ENCODE measurements at places on chromosomes 16 and 17. TPM values are rescaled to one million over a fixed set of nuclear protein-coding genes. Genes with fewer than 3 reads are reported as not detected.

- DNase-seq: no peak
Observed at GRCh38 chr17:34714475-34715410, 135.4 kb downstream of the TMEM132E start.

DNA sequence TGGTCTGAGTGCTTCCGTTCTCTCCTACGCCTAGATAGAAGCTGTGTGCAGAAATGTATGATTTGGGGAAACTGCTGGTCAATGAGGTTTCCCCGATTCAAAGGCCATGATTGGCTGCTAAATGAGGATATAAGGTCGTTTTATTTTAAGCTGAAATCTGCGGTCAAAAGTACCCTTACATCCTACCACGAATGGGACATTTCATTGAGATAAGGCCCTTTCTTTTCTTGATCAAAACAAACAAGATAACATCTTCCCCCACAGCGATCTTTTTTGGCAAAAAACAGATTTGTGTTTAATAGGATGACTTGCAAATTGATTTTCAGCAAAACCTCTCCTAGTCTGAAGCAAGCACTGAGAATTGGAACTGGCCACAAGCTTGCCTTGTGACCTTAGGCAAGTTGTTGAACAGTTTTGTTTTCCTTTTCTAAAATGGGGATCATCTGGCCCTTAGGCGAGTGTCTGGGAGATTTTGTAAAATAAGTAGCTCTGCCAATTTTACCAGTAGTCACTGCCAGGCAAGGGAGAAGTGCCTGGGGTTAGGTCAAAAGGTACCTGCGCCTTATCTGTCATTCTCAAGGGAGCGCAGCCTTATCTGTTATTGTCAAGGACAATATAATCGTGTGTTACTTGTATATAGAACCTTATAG, 635 bp downstream of the SCPEP1 start:
- DNase-seq: no peak

GRCh38 chr16:1020091-1020399, 38.5 kb downstream of the SOX8 start:
- no peak for DNase-seq

DNA sequence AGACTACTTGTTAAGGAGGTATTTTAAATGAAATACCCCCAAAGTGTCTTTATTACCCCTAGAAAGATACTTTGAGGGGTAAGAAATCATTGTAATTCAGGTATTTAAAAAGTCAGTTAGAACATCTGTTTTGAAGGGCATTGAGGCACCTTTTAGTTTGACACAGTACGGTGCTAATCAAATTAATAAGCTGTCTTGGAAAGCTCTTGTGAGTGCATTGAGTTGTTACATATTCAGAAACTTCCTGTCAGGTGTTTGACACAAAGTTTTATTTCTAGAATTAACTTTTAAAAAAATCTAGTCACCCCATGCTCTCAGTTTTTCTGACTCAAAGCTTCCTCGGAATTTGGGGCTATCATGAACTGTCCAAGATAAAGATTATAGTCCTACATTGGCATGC, 4.6 kb downstream of the RBBP6 start:
- DNase-seq: no peak

DNA sequence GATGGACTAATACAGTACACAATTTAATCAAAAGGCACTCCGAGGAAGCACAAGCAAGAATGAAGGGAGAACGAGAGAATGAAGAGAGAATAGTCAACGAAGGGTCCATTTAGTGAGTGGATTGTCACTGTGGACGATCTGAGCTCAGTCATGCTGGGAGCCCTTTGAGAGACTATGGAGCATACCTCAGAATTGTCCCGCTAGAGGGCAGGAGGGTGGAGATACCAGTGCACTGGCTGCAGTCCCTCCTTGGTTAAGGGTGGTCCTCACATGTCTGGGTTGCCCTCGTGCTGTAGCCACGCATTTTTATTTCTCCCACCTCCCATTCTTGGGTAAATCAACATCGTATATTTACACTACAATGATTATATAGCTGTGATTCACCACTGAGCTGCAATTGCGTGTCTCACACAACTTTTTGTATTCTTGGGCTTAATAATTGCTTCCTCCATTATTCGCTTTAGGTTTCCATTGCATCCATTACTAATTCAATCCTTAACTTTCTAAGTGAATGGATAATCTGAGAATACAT, 33.2 kb upstream of the FAM20A start:
- DNase-seq: no peak

DNA sequence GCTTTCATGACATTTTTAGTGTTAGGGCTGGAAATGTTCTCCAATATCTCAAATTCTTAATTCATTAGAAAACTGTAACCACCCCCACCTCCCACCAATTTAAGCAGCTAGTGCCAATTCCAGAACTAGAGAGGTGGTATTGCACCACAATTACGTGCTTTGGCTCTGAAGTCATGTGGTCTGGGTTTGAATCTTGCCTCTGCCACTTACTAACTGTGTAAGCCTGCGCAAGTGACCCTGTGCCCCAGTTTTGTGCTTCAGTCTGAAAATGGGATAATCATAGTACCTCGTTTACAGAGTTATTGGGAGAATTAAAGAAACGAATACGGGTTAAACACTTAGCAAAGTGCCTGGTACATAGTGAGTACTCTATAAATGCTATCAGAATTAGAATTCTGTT, 14.2 kb upstream of the MPHOSPH6 start:
- no peak for DNase-seq

DNA sequence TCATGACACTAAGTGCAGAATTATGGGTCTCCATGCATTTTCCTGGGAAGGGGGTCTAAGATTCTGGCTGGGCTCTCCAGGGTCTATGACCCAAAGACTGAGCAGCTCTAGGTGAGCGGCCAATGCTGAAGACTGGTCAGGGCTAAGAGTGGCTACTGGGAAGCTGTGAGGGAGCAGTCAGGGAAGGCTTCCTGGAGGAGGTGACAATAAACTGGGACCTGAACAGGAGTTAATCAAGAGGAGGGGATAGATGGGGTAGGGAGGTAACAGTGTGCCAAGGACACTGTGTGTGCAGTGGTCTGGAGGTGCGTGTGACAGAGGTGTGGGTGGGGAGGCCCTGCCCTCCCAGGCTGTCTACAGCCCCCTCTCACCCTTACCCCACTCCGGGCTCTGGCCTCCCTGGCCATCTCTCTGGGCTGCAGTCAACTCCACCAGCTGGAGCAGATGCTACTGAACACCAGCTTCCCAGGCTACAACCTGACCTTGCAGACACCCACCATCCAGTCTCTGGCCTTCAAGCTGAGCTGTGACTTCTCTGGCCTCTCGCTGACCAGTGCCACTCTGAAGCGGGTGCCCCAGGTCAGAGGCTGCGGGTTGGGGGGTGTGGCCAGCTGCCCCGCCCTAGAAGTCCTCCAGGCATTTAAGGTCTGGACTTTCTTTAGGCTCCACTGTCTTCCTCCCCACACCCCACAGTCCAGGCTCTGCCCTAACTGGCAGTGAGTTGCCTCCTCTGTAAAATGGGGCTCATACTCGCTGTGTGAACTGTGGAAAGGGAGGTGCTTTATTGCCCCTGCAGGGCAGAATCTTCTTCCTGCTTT, 20.4 kb downstream of the ADGRG5 start:
- no peak for DNase-seq

DNA sequence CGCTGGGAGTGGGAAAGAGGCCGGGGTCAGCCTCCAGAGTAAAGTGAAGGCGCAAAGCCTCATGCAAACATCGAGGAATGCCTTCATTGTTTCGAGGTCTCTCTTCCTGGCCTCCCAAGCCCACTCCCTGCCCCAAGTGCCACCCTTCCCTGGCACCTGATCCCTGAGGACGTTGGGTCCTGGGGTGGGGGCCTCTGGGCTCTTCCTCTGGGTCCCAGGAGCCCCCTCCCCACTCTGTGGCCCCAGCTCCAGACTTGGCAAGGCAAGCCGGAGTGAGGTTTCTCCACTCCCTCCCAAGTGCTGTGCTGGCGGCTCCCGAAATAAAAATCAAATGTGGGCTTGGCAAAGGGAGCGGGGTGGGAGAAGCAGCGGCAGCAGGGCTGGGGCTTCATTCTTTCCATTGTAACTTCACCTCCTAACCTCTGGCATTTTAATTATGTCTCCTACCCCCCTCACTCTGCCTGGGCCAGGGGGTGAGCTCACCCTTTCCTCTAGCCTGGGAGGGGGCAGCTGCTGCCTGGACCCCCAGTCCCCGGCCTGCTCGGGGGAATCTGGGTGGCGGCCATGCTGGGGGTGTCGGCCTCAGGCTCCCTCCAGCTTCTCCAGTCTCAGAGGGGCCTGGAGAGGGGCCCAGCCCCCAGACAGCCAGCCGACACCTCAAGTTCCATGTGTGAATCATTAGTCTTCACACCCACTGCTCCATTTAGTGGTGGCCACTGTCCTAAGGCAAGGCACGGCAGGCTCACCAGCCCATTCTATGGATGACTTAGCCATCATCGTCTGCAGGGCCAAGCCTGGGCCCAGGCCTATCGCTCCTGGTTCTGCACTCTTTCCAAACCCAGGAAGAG, 14.6 kb upstream of the TMEM92 start:
- DNase-seq: no peak

DNA sequence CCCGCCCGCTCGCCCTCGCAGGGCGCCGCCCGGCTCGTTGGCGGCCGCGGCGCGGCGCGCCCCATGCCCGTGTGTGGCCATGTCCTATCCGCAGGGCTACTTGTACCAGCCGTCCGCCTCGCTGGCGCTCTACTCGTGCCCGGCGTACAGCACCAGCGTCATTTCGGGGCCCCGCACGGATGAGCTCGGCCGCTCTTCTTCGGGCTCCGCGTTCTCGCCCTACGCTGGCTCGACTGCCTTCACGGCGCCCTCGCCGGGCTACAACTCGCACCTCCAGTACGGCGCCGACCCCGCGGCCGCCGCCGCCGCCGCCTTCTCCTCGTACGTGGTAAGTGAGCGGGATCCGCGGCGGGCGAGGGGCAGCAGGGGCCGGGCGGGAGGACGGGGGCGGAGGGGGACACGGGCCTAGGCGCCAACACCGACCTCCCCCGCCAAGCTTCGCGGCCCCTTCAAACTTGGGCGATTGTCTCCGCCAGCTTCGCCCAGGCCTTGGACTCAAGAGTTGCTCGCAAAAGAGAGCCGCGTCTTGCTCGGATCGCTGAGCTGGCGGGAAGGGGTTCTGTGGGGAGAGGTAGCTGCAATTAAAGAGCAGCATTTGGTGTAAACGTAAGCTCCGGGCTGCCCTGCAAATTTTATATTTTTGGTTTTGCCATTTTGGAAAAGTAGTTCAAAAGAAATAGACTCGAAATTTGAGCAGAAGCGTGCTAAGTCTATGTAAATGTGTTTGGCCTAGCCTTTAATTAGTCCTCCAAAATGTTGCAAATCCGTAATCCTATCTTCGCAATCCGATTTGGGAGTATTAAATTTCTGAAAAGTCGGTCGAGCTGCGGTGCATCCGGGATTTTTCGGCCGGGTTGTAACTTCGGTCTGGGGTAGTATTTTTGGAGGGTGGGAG, 702 bp downstream of the IRX5 start:
- no peak for DNase-seq

DNA sequence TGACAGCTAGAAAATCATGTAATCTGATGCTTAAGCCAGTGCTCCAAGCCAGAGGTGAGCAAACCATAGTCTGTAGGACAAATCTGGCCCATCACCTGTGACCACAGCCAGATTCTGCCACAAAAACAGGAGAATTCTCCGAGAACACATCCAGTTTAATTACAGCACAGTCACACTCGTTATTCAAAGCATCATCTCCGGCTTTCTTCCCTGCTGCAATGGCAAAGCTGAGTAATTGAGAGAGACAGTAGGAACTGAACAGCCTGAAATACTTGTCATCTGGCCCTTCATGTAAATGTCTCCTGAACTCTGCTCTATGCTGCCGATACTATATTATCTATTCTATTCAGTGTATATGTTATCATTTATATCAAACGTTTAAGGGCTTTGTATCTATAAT, 121.4 kb upstream of the FOXF1 start:
- no peak for DNase-seq

DNA sequence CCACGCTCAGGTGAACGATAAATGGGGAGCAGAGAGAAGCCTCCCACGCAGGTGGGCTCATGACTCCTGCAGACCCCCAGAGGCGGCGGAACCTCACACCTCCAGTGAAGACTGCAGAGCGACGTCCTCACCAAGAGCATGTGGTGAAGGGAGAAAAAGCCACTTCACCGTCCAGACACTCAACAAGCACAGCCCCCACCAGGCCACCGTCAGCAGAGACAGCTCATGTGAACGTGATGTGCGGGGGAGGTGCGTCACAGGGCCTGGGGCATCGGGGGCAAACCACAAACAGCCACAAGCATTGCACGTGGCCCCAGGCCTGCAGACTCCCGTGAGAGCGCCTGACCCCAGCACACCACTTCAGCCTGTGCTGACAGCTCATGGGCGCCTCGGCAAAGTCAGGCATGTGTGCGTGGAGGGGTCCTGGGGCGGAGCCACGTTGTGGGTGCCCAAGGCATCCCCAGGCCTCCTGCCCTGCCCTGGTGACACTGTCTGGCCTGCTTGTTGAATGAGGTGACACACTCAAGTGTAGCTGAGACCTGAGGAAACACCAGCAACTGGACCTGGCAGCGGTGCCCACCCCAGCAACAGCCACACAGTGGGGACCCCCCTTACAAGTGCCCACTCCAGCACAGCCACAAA, 19.0 kb downstream of the LMF1 start:
- no peak for DNase-seq

DNA sequence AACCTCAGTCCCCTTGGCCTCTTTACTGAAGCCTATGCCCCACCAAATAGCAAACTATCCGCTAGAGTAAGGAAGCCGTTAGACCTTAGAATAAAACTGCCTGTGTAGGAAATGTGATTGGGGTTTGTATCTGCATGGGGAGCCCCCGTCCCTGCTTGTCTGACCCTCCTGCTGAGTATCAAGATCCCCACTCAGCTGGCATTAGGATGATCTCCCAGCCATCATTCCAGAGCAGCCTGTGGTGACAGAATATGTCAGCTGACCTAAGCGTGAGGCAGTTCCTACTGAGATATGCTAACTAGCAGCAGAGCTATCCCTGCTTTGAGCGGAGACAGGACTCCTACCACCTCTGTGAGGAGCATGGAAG, 645 bp upstream of the GFOD2 start:
- peak; percentile 39 for DNase-seq

- DNase-seq: peak; percentile 40
Observed at GRCh38 chr17:81142301-81143199, 22.8 kb upstream of the PVALEF start.

The CDK5R1 gene
- total RNA-seq: 255 TPM

The P2RX1 gene
- not detected for total RNA-seq

The PPY gene
- not detected for total RNA-seq

The KRTAP4-9 gene
- total RNA-seq: not detected

The SDR42E1 gene
- total RNA-seq: not detected

The NOXO1 gene
- total RNA-seq: 0.78 TPM
